AG20443 (cell line): ENCODE measurements at places on chromosomes 2 and 18.

DNA sequence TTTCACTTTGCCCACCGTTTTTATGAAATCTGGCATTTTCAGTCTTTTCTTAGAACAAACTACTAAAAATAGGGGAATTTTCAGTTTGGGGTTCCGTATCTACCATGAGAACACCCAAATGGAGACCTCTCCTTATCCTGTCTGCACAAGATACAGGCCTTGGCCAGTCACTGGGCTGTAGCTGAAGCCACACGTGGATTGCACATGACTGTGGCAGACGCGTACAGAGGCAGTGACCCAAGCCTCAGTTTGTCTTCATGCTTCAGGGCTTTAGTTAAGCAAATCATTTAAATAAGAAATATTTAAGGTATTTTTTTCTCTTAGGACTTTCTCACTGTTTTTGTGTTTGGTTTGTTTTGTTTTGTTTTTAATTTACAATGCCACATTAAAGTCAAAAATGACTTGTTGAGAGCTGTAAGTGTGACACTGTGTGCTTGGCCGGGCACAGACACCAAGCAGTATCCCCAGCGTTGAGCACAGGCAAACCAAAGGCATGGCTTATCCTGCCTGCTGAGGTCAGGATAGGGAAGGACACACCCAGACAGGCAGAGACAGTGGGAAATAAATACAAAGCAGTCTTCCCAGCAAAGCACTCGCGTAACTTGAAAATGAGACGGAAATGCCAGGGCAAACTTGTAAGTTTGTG is 53.3 kb downstream of the TRAPPC12 start:
- no peak for DNase-seq

- no peak for DNase-seq
Observed at GRCh38 chr2:190409616-190410015, 1.5 kb downstream of the MFSD6 start.

DNA sequence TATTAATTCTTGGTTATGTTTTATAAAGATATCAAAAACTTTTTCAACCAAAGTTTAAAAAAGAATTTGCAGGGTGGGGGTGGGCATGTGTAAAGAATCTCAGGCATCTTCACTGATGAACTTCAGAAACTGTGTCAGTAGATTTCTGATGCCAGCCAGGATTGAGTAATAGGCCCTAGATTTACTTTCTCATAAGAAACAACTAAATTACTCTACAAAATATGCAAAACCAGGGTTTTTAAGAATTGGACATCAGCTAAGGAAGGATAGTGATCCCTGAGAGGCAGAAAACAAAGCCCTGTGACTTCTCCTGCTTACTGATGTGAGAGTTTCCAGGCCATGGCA is 11.9 kb upstream of the IL1R1 start:
- DNase-seq = peak; percentile 31

- no peak for DNase-seq
Observed at GRCh38 chr2:118878531-118879149, 31.2 kb upstream of the EN1 start.

- DNase-seq = no peak
Observed at GRCh38 chr2:194104687-194105086, 1552.3 kb upstream of the SLC39A10 start.

GRCh38 chr2:18332477-18332876 is 228.0 kb downstream of the RDH14 start:
- no peak for DNase-seq

DNA sequence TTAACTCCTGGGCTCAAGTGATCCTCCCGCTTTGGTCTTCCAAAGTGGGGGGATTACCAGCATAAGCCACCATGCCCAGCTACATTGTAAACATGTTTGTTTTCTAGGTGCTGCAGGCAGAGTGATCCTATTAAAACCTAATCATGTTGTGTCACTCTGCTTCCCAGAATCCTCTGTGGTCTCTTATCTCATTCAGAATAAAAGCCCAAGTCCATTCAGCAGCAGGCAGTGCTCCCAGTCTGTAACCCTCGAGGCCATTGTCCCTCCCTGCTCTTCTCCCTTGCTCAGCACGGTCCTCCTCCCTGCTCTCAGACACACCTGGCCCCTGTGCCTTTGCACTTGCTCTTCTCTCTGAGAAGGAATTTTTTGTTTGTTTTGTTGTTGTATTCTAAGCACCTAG is 11.1 kb upstream of the CABYR start:
- no peak for DNase-seq

DNA sequence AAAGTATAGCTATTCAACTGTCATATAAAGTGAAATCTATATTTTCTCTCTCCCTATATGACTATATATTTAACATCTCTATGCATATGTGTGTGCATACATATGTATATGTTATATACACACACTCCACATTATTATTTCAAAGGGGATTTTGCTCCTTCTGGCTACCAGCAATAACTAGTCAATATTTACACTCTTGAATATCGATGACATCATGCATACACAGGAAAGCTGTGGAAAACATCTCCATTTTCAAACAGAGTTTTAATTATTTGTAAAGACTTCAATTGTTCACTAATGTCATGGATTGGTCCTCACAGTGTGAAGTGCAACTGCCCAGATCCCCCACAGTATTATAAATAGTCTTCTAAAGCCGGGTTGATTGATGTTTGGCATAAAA is 195.9 kb upstream of the TCF4 start:
- no peak for DNase-seq

- DNase-seq = peak; percentile 60
Observed at GRCh38 chr2:49002750-49003149, 151.6 kb downstream of the FSHR start.

GRCh38 chr2:60482222-60482621 is 71.2 kb downstream of the BCL11A start:
- DNase-seq = no peak

- no peak for DNase-seq
Observed at GRCh38 chr18:31454066-31454708, 6.6 kb downstream of the DSG3 start.

GRCh38 chr18:21741562-21742314 is 1.1 kb downstream of the MIB1 start:
- peak; percentile 34 for DNase-seq

DNA sequence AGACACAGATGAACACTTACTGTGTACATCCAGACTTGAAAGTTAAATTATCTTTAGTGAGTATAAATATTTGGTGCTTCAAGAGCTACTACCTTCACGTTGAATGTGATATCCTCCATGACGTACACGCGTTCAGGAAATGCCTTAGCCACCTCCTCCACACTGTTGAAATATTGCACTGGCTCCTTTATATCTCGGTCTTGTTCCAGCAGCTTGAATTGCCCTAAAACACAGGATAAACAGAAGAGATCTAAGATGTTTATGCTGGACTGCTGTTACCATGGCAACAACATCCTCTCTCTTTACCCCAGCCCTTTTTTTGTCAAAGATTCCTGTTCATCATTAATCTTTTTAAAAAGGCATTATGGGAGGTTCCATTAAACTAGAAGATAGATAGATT is 120.3 kb downstream of the MEP1B start:
- no peak for DNase-seq

DNA sequence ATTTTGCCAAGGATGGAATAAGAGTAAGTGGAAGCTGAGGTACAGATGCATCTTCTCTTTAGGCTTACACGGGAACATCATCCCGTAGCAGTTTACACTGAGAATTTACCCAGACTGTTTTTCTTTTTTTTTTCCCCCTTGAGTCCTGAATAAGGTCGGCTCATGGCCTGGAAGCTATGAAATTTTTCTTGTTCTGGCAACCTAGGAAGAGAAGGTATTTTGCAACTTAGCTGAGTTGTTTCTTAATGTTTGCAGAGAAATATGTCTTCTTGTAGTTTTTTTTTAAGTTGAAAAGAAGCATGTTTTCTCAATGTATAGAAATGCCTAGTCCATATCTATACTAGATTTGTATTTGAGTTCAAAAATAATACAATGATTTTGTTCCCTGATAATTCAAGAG is 712.5 kb downstream of the TDRD15 start:
- no peak for DNase-seq

GRCh38 chr2:101540518-101540917 is 65.6 kb upstream of the RFX8 start:
- DNase-seq = peak; percentile 24

DNA sequence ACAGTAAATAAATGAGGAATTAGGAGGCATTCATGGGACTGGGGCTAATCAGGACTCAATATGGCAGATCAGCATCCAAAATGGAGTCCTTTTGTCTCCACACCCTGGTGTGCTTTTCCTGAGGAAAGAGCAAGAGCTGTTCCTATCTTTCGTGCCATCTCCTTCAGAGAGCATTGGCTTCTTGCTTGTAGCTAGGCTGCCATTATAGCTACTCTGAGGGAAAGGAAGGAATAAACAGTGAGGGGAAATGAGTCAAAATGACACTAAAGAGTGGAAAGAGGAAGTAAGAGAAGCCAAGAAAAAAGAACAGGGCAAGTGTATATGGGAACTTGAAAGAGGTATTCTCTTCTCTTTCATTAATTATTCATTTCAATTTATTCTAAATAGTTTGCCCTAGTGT is 8.4 kb upstream of the NMI start:
- no peak for DNase-seq

DNA sequence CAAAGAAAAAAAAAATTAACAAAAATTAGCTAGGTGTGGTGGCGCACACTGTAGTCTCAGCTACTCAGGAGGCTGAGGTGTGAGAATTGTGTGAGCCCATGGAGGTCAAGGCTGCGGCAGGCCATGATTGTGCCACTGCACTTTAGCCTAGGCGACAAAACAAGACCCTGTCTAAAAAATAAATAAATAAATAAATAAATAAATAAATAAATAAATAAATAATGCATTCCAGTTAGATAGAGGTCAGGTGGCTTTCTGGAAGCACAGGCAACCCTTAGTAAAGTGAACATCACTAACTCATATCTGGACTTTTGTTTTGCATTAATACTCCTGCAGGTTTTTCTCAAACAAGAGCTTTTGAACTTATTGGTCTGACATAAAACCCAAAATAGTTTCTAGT is 206.8 kb downstream of the L3MBTL4 start:
- DNase-seq = no peak

DNA sequence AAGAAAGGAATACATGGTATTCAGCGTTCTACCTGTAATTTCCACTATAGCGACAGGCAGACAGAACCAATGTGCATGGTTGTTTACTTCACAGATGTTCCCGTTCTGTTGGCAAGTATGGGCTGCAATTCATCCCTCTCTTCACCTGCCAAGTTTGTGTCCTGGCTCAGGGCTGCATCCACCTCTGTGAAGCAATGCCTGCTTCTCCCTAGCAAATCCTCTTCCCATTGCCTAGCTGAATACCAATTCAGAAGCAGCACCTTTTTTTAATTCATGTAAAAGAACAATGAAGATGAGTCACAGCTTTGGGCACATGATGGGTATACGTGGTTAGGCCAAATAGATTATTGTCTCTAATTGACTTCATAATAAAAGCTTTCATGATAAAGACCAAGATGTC is 54.7 kb upstream of the LRATD1 start:
- no peak for DNase-seq

GRCh38 chr2:138020432-138020831 is 56.2 kb downstream of the HNMT start:
- no peak for DNase-seq

DNA sequence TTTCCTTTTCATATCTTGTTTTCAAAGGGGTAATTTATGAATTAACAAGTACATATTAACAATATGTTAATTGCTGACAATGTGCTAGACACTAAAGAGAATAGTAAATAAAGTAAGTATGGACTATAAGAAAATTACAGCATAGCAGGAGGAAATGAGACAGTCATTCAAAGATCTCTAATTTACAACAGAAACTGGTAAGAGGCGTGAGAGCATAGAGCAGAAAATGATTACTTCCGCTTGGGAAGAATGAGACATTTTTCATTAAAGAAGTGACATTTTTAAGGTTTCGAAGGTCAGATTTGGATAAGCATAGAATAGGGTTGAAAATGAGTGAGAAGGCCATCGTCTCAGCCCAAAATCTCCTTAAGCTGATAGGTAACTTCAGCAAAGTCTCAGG is 184.4 kb upstream of the SESTD1 start:
- no peak for DNase-seq

- peak; percentile 32 for DNase-seq
Observed at GRCh38 chr2:74887960-74888700, 54.2 kb downstream of the HK2 start.

DNA sequence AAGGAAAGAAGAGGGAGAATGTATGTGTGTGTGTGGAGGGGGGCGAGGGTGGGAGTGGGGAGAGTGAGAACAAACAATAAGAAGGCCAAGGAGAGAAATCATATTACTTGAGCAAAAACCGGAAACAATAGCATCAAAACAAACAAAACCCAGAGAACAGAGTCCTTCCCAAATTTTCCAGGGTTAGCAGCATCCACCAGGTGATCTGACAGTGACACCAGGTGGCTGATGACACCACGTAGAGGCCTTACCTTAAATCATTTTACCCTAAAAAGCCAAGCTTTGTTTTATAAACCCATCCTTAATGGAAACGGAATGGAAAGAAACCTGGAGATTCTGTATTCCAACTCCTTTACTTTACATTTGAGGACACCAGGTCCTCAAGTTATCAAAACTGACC is 42.9 kb downstream of the CDCA7 start:
- no peak for DNase-seq

DNA sequence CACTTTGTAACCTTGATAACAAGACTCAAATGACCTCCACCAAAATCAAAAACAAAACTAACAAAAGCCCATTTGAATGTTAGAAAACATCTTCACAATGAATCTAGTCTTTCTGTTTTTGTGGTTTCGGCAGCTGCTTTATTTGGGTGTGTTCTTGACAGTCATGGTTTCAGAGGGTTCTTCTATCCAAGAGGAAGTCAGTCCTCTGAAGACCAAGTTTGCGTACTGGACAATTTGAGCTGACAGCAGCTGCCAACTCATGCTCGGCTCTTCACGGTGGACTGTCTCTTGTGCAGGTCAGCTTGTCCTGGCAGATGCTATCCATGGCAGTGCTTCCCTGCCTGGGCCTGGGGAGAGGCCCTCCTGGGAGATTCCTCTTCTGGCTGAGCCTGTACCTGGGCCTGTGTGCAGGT is 91.0 kb downstream of the TMEM17 start:
- DNase-seq = no peak

DNA sequence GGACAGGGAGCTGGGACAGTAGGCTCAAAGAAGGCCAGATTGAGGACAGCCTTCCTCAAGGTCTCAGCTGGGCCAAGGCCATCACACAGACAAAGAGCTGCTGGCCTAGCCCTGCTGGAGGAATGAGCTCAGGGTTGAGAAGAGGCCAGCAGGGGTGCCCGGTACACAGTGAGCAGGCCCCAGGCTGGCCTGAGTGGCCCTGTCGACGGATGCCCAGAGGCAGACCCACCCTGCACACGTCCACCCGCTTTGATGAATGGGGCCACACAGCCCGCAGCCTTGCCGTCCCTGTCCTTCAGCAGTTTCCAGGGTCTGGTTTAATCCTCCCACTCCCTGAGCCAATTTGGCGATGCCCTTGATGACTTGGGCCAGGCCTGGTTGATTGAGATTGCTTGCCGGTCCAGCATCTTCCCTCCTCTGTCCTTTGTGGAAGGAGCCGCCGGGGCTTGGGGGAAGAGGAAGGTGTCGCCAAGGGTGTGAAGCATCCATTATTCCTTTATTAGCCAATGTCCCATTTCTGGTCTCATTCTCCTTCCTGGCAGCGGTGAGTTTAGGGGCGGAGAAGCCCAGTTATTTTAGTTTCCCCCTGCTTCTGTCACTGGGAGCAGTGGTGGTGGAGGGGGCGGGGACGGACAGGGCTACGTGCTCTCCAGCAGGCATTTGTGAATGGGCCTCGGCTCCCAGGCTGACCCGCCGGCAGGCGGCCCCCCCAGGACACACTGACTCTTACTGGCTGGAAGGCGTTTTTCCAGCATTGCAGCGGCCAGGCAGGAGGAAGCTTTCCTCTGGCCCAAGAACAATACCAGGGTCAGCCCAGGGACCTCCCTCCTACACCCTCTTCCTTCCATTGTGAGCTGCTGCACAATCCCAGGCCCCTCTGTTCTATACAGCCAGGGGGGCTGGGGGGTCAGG is 141.8 kb downstream of the CTIF start:
- DNase-seq = no peak

GRCh38 chr18:55419947-55420664 is 167.9 kb downstream of the TCF4 start:
- DNase-seq = no peak
